Stimulated activated CD4-positive, alpha-beta T cell treated with anti-CD3 and anti-CD28 coated beads, Interleukin-15, amount 100 ng/mL, for 1 hour (primary cell): ENCODE measurements at places on chromosomes 2 and 18.

- DNase-seq, result no peak
These were observed 5.3 kb downstream of the MLPH start for GRCh38 chr2:237492137-237492890.

GRCh38 chr2:171139860-171140259 is 20.8 kb downstream of the TLK1 start:
- no peak for DNase-seq

DNA sequence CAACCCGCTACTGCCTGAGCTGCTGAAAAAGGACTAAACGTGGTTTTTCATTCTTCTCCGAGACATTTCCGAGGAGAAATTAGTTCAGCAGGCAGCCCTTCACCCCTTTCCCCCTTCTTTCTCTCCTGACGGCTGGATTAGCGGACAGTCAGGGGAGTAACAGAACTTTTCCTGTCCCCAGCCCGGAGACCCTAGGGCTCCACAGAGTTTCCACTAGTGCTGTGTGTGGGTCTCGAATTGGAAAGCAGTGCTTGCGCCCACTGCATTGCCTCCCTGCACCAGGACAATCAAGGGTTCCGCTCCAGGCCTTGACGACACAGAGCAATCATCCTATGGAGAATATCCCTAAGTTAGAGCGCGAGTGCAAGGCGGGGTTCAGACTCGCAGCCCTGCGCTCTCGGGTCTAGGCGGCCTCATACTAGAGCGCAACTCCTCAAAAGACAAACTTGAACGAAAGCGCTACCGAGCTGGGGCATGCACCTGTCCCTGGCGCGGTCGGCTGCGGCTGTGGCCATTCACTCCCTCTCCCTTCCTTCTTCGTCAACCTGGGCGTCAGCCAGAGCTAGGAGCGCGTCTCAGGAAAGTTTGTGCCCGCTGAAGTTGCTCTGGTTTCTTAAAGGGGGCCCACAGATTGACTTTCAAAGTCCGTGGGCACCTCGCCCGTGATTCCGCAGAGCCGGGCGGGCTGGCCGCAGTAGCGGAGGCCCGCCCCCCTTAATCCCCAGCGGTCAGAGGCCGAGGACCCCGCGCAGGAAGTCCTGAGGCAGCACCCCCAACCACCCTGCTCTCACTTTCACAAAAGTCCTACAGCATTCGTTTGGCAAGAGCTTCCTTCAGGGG is 801 bp downstream of the OSR1 start:
- DNase-seq, result no peak

GRCh38 chr18:78861706-78862105 is 117.9 kb upstream of the SALL3 start:
- DNase-seq, result no peak

DNA sequence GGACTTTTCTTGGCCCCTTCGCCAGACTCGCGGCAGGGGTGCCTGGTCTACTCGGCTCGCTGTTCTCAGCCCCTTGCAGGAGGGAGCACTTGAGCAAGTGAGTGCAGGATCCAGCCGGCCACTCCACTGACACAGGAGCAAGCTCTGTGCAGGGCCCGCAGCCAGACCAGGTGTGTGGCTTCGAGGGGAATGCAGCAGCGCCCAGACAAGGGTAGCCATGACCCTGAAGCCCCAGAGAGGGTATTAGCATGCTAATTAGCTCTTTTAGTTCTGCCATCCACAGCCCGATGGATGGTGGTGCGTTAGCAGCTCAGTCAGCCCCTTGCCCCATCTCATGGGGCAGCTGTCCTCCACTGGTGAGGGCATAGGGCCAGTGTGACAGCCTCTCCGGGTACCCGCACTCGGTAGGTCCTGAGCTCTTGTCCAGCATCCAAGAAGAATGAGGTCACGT is 103.2 kb upstream of the HS6ST1 start:
- DNase-seq, result no peak

DNA sequence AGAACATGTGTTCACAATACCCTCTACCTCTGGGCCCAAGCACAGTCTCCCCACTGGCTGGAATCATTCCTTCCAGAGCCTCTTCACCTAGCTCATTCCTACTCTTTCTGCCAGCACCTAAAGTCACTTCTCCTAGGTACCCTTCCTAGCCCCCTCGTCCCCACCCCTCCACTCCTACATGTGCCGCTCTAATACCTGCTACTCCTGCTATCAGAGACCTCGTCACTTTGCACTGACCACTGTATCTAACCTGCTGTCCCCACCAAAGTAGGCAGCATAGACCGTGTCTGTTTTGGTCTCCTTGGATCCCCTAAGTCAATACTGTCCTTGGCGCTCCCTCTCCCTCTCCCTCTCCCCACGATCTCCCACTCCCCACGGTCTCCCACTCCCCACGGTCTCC is 53.2 kb upstream of the PKDCC start:
- no peak for DNase-seq

- DNase-seq, result no peak
These were observed 42.1 kb upstream of the RFX8 start for GRCh38 chr2:101516823-101517690.
